AG08395 (cell line): ENCODE measurements at places on chromosomes 4 and X.
A peak's percentile ranks its signal among the peaks of the same experiment; 100 is the strongest.

DNA sequence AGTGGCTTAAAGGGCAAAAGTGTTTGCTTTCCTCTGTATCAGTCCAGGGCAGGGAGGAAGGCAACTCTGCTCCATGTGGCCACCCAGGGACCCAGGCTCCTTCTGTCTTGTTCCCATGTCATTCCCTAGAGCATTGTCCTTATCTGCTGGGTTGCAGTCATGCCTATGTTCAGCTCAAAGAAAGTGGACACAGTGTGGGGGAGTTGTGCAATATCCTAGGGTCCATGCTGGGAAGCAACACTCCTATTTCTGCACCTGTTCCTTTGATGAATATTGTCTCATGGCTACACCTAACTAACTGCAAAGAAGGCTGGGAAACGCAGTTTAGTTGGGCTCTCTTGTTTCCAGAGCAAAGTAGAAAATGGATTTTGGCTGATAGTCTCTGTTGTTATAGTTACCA lies 107.0 kb upstream of the OTUD4 start:
- no peak for DNase-seq

DNA sequence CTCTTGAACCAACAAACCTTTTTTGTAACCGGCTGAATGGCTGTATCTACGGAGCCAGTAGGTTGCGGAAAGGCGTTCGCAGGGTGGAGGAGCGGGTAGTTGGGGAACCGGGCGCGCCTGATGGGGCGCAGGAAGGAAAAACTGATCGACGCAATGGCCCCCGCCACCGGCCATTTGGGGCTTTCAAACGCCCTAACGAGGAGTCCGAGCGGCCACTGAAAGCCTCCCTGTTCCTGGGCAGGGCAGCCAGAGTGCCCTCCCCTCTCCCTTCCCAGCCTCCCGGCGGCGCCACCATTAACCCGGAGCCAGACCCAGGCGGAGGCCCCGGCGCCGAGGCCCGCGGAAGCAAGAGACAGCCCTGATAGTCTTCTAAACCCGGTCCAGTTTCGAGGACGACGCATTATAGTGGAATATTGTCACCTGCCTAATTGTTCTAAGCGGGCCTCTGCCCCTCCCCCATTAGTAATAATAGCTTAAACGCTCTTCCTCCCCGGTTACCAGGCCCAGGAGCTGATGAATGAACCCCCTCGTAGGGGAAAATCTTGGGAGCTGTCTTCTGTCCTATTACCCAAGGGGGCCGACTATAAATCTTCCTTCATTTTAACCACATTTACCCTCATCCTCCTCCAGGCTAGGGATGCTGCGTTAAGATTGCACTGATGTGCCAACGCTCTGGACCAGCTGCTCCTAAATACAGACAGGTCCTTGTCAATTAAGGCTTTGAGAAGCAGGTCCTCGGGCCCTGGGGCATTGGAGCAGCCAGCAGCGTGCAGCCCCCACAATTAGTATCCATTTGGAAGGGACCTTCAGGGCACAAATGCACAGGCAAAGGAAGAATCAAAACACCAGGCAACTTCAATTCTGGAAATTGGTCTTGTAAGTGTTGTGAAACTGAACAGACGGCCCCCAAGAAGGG lies 61.6 kb upstream of the TMEM33 start:
- DNase-seq = no peak

- peak; percentile 52 for DNase-seq
These were observed 14.1 kb downstream of the NOP14 start for GRCh38 chr4:2948895-2949781.

DNA sequence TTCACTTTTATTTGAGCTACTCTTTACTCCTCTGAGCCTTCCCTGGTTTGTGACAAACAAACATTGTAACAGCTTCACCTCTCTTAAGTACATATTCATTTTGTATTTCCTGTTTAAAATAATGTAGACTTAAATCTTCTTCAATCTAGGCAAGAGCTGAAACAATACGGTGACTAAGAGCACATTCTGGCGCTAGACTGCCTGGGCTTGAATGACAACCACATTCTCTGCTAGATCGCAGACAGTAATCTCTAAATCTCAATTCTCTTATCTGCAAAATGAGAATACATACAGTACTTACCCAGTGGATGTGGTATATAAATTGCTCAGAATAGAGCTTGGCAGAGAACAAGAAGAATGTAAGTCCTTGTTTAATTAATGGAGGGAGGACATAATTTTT lies 144.8 kb downstream of the ARAP2 start:
- DNase-seq = no peak

GRCh38 chr4:24669751-24670150 lies 85.4 kb upstream of the DHX15 start:
- DNase-seq = no peak

DNA sequence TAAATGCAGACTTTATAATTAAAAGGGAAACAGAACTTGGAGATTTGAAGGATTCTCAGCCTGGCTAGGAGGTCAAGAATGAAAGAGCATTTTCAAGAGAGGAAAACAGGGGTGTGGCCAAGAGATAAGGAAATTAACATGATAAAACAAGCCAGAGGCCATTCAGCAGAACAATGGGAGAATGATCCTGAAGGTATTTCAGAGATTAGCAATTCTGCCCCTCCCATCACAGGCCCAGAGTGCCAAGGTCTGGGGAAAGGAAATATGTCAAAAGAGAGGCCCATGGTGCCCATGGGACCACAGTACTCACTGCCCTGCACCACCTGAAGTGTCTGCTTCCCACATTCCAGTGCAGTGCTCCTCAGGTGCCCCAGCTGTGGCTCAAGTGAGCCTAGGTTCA lies 188.5 kb upstream of the STS start:
- DNase-seq = no peak

- DNase-seq = no peak
These were observed 70.4 kb downstream of the FGFBP1 start for GRCh38 chr4:15868111-15868510.

DNA sequence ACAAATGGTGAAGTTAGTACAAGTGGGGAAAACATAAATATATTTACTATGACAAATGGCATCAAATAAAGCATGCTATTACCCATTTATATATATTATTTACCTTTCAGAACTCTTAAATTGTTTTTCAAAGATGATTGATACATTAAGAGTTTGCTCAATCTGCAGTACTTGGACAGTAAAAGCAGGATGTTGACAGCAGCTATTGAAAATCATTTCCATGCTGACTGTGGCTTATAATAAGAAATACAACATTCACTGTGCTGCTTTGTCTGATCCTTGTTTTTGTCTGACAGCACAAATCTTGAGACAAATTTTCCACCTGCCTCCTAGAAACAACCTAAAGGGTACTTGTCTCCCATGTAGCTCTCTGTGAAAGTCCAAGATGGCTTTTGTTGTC lies 134.1 kb upstream of the FAT1 start:
- DNase-seq = no peak

GRCh38 chr4:185227131-185227551 lies 17.7 kb downstream of the SNX25 start:
- DNase-seq = no peak

DNA sequence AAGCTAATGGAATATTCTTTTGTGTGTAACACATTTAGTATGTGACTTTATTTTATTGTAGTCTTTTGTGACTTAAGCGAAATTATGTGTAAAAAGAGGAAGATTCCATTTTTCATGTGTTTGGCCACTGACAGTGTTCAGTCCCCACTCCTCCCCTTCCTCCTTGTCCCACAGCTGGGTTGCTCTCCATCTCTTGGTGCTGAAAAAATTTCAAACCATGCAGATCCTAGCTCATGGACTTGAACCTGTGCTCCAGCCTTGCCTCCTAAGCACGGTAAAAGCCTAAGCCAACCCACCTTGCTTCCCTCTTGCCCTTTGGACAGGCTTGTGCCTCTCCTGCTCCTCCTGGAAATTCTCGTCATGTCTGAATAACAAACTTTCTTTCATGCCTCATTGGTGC lies 2008.5 kb upstream of the TENM3 start:
- no peak for DNase-seq

- peak; percentile 17 for DNase-seq
These were observed 75.3 kb upstream of the GRIA3 start for GRCh38 chrX:123108513-123109427.

DNA sequence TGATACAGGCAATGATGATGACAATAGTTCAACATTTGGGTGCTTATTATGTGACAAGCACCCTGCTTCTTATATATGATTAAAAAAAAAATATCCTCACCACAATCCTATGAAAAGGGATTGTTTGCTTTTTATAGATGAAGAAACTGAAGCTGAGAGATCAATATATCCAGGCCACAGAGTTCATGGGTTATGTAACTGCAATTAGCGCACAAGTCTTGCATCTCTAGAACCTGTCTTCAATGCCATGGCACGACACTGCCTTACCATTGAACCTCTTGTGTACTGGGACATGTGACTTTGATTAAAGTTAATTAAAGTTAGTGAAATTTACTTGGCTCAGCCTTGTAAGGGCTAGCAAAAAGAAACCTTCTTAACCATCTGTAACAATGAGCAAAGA lies 599.7 kb downstream of the ADGRL3 start:
- no peak for DNase-seq

DNA sequence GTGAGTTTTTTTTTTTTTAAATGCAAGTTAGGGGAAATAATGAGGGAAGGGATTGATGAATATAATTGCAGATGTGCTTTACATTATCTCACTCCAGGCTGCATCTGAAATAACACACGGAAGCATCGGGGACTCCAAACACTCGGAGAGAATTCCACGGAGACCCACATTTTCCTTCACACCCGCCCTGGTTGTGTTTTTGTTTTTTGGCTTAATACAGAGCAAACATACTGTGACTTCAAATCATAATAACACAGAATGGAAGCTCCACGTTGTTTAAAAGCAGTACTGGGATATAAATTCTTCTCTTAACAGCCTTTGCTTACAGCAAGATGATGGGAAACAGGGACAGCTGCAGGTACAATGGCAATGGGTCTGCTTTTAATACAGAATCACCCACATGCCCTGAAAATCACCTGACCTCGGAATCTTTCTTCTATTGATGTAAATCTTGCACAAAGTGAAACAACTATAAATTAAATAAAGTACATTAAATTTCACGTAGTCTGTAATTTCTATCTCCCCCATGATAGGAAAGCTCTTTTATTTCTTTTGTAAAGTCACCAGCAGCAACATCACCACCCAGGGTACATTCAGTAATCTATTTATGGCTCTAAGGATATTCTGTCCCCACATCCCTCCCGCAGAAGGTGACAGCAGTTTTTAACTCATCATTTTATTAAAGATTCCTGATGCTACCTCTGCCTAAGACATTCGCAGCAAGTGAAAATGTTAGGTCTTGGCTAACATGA lies 119.3 kb downstream of the ZNF827 start:
- DNase-seq = no peak

GRCh38 chr4:95409750-95410149 lies 139.0 kb downstream of the UNC5C start:
- no peak for DNase-seq

- no peak for DNase-seq
These were observed 8.9 kb downstream of the RTL5 start for GRCh38 chrX:72122621-72123337.

DNA sequence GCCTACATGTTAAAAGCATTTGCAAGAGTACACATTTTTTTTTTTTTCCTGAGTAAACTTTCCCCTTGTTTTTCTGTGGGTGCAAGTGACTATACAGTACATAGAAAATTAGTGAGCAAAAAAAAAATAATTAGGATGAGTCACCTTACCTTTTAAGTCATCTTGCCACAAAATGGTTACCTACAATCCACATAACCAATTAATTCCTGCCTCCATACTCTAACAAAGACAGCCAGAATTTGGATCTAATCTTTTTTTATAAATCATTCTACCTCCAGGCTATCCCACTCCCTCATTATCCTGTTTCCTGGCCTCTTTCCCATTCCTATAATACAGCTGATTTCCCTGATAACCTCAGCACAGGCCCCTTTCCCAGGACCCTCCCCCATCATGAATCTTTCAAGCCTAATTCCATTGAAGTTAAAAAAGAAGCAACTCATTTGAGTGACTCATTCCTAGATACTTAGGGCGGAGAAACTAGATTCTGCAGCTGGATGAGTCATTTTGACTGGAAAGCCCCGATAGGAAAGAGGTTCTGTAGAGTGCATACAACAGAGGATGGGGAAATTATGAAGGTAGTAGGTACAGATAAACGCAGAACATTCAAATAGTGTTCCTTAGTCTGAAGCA lies 128.2 kb downstream of the C4orf51 start:
- peak; percentile 88 for DNase-seq

- no peak for DNase-seq
These were observed 68.1 kb downstream of the DIAPH2 start for GRCh38 chrX:96752781-96753180.

- DNase-seq = no peak
These were observed 45.7 kb upstream of the ADRA2C start for GRCh38 chr4:3720466-3720865.

DNA sequence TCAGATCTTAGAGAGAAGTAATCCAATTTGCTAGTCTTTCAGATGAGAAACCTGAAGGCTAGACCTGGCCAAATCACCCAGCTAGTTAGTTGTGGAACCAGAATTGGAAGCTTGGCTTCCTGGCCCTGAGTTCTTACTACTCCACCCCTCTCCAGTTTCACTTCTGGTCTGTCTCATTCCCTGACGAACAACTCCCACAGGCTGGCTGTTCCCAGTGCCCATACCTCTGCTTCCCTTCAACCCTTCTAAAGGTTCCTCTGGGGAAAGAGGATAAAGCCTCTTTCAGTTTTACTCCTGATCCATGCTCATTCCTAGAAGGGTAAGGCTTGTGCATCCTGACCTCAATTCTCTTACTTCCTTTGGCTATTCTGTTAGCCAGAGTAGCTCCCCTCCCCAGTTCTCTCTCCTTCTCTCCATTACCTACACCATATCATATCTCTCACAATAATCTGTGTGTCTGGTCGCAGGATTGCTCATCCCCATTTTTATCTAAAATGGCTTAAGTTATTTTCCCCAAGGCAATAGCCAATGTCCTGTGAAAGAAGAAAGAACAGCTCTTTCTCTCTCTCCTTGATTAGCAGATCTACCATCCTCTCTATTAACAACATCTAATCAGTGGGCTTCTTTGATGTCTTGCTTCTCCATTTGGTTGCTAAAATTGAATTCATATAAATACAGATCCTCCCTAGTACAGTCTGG lies 155.0 kb upstream of the MAOA start:
- DNase-seq = no peak

- no peak for DNase-seq
These were observed 30.6 kb downstream of the CLRN2 start for GRCh38 chr4:17545374-17546140.

GRCh38 chr4:3898098-3898497 lies 131.9 kb downstream of the ADRA2C start:
- no peak for DNase-seq

DNA sequence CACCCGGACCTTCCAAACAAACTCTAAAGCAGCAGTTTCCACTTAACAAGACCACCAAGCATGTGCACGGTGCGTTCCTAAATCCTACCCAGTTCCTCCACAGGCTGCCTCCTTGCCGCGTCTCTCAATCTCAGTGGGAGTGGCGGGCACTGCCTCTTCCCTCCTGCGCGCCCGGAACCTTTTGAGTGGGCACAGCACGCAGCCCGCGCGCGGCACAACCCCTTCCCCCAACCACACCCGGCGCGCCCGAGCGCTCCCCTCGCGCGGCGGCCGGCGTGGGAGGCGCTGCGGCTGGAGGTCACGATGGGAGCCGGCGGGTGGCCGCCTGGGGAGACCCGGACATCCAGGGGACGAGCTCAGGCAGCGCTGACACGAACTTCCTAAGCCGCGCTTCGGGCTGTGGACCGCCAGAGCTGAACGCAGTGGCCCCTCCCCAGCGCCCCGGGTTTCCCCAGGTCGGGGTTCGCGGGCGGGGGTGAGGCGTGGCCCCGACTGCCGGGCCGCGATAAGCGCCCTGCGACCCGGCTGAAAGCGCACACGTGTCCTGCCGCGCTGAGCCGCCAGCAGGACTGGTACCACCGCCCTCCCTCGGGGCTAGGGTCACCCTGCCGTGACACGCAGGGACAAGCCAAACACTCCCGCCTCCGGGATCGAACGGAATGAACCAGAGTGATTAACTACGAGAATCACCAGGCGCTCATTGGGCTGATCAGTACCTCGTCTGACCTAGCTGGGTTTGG lies at the start of gene ABCG2:
ABCG2 (minus strand) TSS at position 151 of the 740 bp plus-strand sequence. CDS start 18,644 bp downstream, outside the sequence.
- DNase-seq = peak; percentile 20
